ENCODE measurements at places on chromosomes 5 and 9.
A peak's percentile ranks its signal among the peaks of the same experiment; 100 is the strongest.

DNA sequence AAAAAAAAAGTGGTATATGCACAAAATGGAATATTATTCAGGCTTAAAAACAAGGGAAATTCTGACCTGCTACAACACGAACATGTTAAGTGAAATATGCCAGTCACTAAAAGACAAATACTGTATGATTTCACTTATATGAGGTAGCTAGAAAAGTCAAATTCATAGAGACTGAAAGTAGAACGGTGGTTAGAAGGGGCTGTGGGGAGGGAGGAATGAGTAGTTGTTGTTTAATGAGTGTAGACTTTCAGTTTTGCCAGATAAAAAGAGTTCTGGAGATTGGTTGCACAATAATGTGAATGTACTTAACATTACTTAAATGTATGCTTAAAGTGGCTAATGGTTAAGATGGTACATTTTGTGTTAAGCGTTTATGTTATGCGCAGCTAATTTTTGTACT lies 79.5 kb upstream of the IL12B start:
- peak; percentile 37 for DNase-seq

- peak; percentile 27 for DNase-seq
Measured at GRCh38 chr9:130433168-130433946, 11.4 kb upstream of the ASS1 start.

- DNase-seq: peak; percentile 51
Measured at GRCh38 chr9:110050925-110051355, 157.0 kb downstream of the C9orf152 start.

- DNase-seq: no peak
Measured at GRCh38 chr5:67969631-67970030, 245.9 kb upstream of the PIK3R1 start.

DNA sequence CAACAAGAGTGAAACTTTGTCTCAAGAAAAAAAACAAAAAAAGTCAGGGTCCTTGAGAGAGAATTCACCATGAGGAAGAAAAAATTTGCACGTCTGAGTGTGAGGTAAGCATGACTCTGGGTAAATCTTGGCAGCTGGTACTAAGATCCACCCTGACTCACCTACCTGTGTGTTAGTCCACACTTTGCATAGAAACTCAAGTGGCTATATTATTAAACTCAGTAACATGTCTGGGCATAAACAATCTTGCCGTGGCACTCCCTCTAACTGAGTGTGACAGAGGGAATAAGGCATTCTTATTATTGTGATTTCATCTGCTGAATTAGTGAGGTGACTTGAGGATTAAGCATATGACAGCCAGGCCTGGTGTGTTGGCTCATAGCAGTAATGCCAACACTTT lies 259.4 kb upstream of the VLDLR start:
- no peak for DNase-seq

DNA sequence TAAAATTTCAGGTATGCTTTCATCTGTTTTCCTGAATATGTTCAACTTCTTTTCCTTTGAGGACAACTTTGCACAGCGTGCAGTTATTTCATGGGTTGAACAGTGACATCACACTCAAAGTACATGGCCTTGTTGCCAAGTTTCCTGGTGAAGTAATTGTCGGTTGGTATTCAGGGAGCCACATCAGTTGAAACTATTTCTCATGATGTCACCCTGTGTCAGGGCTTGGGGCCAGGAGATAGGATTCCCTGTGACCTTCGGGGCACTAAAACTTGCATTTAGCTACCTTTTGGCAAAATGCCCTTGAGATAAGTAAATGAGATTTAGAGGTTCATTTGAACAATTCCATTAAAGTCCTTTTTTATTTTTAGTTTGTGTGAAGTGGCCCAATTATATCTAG lies 383.9 kb downstream of the SH3GL2 start:
- no peak for DNase-seq

DNA sequence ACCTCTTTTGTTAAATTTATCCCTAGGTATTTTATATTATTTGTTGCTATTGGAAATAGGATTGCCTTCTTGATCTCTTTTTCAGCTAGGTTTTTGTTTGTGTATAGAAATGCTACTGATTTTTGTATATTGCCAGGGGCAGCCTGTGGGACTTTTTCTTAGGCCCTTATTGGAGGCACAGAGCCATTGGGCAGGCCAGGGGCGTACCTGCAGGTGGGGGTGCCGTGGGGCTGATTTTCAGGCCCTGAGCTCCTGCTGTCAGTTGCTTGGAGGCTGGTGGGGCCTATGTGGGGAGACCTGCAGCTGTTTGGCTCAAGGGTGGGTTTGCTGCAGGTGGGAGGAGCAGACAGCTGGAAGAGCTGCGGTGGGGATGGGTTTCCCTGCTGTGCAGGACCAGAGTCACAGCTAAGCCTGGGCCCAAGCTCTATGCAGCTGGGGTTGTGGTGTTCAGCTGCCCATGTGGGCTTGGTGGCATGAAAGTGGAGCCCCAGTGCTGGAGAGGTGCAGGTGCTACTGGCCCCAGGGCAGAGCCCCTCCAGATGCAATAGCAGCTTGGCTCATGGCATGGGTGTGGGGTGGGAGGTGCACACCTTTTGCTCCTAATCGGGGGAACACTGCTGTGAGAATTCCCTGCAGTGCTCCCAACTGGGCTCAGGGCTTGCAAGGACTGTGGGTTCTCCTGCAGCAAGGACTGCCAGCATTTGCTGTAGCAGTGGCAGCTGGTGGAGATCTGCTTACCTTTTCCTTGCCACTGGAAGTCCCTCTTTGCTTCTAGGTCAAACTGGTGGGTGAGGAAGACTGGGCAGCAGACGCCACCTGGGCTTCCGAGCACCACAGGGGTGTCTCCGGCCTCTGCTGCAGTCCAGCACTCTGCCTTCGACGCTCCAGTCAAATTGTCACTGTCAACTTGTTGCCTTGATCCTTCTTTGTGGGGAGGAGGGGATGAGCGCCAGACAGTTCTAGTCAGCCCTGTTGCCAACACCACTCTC lies 7.6 kb upstream of the CLPTM1L start:
- DNase-seq: no peak
